ENCODE measurements at places on chromosomes 11 and 22.

DNA sequence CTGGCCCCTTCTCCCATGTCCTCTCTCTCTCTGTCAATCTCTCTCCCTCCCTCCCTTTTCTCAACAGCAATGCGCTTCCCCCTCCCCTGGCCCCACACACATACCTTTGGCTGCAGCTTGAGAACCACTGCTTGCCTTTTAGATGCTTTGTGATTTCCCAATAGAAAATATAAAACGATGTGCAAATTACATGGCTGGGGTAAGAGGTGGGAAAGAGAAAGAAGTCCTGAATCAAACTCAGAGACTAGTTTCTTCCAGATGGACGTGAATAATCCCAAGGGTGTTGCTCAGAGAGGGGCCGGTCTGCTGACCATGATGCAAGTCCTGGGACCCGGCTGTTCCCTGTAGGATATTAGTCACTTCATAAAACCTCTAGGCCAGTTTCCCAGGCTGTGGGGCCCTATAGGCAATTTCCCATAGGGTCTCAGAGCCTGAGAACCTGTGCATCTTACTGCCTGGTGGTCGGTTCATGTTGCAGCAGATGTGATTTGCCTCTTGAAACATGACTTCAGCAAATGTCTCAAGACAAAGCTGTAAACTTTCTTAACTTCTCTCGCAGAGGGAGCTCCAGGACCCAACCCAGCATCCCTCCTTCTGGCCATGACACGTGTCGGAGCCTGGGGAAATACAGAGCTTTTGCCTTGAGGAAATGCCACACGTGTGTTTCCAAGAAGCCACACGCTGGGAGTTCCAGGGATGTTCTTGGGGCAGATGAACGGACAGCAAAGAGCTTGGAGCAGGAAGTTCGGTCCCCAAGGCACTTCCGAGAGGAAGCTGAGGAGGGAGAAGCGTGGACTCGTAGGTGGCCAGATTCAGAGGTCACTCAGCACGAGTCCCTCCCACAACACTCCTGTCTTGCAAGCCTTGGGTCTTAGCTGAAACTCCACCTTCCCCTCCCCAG is 34.5 kb upstream of the ETS1 start:
- no peak for DNase-seq

GRCh38 chr22:49460592-49461281 is 366.9 kb downstream of the BRD1 start:
- DNase-seq, result no peak

DNA sequence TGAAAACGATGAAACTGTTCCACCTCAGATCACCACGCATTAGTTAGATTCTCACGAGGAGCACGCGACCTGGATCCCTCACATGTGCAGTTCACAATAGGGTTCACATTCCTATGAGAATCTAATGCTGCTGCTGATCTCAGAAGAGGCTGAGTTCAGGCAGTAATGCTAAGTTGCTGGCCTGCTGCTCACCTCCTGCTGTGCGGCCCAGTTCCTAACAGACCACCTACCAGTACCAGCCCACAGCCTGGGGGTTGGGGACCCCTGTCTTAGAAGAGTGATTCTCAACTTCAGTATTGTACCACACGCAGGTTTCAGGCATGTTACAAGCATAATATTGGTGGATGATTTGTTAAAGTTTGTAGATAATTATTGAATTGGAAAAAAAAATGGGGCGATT is 182.7 kb downstream of the BLID start:
- DNase-seq, result no peak

DNA sequence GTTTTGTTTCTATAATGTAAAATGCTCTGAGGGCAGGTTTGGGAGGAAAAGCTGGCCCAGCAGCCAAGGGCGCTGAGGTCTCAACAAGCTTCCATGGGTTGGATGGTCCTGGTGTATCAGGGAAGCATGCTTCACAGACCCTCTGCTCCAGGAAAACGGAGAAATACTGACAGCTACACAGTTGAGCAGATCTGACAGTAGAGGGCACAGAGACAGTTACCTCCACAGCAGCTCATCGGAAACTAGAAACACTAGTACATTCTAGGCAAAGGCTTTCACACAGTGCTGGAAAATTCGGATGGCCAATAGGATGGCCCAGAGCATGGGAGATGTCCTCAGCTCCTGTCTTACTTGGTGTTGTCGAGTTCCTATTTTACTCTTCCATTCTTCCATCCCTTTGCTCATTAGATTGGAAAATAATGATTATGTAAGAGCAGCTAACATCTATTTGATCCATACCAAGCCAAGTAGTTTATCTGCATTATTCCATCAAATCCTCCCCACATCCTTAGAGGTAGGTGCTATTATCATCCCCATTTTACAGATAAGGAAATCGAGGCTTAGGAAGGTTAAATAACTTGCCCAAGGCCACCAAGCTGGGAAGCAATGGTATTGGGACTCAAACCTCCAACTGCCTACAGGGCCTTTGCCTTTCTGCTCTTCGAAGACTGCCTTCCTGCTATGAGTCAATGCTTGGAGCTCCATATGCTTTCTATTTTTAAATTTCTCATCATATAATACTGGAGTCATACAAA is 28.3 kb downstream of the LMO2 start:
- no peak for DNase-seq

GRCh38 chr22:46018859-46019258 is 41.9 kb upstream of the WNT7B start:
- no peak for DNase-seq

GRCh38 chr11:119784421-119784820 is 55.4 kb upstream of the NECTIN1 start:
- no peak for DNase-seq

- no peak for DNase-seq
Measured at GRCh38 chr11:73271936-73272679, at the start of gene P2RY6. TSS of gene P2RY6 (plus strand) at chr11:73272338. CDS start at chr11:73296519, 24,181 bp downstream.
